Posterior vena cava (tissue), 2 donors: ENCODE measurements at places on chromosomes 4 and X. TPM values are rescaled to one million over a fixed set of nuclear protein-coding genes. Genes with fewer than 3 reads are reported as not detected.

The TGIF2LX gene
- total RNA-seq, result not detected

GRCh38 chr4:142447009-142447408, 399.1 kb downstream of the INPP4B start:
- no peak for DNase-seq

DNA sequence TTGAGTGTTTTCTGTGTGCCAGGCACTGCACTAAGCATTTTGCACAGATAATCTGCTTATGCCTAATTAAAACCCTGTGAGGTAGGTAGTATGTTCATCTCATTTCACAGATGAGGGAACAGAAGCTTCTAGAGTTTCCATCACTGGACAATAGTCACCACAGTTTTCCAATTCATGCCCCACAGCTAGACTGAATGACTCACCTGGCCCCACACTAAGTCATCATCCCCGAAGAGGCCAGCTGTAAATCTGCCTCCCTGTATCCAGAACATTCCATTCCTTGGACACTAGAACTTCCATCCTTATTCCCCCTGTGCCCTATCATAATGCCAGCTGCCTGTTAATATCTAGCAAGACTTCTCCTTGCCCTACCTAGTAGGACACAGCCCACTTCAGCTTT, 40.9 kb upstream of the NYX start:
- DNase-seq, result no peak

The GRIA3 gene
- 4.9 TPM for total RNA-seq

The SLC10A6 gene
- 2.8 TPM for total RNA-seq

GRCh38 chr4:165378398-165378744, 437 bp upstream of the CPE start:
- no peak for DNase-seq

- DNase-seq, result peak; percentile 48
Observed at GRCh38 chr4:9924750-9925149, 96.5 kb downstream of the SLC2A9 start.

- no peak for DNase-seq
Observed at GRCh38 chrX:107826238-107827029, 768 bp downstream of the MID2 start.

DNA sequence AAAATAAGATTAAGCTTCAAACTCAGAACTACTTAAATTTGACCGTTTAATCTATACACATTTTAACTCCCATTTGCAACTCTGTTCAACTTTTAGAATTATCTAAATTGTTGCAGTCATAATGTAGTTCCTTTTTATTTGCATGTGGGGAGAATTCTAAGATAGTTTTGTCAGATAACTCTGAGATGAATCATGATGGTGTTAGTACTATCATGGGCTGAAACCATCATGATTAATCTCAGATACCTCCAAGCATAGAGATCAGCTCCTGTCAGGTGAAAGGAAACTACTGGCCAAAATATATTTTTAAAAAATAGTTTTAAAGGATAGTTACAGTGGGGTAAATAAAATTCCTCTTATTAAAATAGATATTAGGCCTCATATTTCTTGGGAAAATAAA, 39.0 kb downstream of the FBXO8 start:
- no peak for DNase-seq

DNA sequence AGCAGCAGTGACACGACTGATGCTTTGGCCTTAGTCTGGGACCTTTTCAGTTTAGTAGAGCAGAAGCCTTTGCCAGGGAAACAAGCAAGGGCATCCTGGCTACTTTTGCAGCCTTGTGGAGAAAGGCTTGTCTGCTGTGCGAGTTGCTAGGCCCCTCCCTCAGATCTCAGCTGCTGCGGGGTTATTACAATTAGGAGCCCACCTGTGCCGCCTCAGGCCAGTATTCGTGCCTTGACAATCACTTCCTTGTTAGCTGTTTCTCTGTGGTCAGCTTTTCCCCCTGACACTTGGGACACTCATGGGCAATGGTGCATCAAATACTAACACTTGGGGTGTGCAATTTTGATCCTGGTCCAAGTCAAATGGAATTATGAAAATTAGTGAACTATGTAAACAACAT, 67.9 kb downstream of the SH2D1A start:
- no peak for DNase-seq

- no peak for DNase-seq
Observed at GRCh38 chrX:40093586-40093985, 4.2 kb downstream of the BCOR start.

- peak; percentile 52 for DNase-seq
Observed at GRCh38 chrX:281166-281999, at the start of gene PLCXD1. Gene PLCXD1, plus strand, starts transcription at chrX:281381. Its CDS starts 2,807 bp downstream, at chrX:284188.

GRCh38 chr4:78691971-78692821, 84.0 kb upstream of the BMP2K start:
- no peak for DNase-seq

The DCLK2 gene
- total RNA-seq, result 5.6 TPM

GRCh38 chr4:175667122-175667521, 144.9 kb downstream of the GPM6A start:
- DNase-seq, result no peak

DNA sequence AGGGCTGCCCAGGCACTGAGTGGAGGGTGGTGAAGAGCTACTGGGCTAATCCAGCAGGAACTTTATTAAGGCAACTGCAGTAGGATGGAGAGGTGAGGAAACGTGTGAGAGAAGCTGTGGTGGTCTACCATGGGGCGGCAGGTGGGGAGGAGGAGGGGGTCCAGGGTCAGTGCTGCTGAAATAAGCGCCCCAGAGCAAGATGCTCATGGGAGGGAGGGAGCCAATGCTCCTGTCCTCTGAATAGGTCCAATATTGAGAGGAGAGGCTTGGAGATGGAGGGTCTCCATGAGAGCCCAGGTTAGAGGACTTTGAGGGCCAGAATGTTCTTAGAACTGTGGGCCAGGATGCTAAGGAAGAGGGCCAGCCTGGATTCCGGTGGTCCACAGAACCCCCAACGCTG, 35.2 kb downstream of the EVC start:
- DNase-seq, result no peak

The CASP3 gene
- total RNA-seq, result 17.1 TPM

DNA sequence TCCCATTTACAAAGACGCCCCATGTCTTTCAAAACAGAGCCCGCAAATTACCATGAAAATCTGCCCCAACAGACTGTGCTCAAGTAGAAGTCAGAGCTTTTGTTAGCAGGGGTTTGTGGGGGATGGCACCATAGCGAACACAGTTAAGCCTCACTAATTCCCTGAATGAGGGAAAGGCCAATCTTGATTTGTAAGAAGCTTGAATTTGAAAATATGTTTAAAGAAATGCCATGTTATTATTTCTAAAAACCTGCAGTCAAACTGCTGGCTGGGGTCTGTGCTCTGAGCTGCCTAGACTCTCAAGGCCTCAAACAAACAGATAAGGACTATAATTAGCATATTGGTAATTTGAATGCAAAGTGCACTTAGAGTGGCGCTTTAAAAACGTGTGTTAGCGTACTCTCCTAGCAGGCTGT, 9.4 kb upstream of the PAK3 start:
- DNase-seq, result no peak

DNA sequence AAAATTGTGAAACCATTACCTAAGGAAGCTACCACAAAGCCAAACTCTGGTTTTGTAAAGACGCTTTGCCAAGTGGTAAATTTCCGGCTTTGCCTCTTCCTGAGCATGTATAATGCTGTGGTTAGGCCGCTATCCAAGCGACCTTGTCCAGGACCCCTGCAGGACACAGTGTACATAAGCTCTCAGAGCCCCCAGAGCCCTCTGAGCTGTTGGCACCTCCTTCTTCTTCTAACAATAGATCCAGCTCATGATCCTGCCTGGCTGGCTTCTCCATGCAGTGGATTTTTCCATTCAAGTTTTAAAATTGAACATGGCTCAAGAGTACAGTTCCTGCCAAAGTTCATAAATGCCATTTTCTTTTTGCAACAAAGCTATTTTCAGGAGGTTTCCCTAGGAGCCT, 326.7 kb downstream of the MAPK10 start:
- peak; percentile 83 for DNase-seq

- DNase-seq, result no peak
Observed at GRCh38 chrX:96474029-96474740, 210.5 kb upstream of the DIAPH2 start.

DNA sequence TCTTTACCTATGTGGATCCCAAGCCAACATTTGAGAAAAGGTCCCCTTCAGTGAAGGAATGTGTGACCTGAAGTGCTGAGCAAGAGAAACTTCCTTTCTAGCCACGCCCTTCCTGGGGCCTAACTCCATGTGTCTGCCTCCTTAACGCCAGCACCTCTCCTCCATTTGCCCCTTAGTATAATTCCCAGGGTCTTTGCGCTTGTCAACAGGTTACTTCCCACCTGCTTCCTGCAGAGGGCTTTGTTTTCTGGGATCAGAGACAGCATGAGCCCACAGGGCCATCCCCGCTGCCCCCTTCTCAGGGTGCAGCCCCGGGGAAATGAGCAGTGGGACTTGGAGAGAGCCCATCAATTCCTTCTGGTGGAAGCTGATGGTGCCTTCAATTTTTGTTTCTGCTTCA, 45.9 kb upstream of the DRD5 start:
- no peak for DNase-seq

DNA sequence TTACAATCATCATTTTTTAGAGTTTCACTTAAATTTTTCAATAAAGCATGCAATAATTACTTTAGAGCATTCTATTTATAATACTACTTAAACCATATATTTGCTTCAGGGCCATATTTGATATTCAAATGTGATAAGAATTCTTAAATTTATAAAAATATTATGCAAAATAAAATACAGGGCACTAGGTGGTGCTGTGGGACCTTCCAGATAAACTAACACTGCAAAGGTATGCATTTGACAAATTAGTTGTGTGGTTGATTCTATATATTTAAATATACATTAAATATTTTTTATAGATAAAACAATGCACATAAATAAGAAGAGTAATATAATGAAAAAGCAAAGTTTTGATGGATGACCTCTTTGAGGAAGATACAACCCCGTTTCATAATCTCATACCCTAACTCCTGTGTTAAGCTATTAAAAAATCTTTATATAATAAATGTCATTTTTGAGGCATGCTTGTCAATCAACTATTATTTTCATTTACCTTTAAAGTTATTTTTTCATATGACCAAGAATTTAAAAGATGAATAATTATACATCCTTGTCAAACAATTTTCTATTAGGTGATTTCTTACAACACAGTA, 128.4 kb downstream of the REELD1 start:
- no peak for DNase-seq

The TLR6 gene
- 6.0 TPM for total RNA-seq

- DNase-seq, result no peak
Observed at GRCh38 chr4:114100288-114101031, 121.0 kb upstream of the ARSJ start.

DNA sequence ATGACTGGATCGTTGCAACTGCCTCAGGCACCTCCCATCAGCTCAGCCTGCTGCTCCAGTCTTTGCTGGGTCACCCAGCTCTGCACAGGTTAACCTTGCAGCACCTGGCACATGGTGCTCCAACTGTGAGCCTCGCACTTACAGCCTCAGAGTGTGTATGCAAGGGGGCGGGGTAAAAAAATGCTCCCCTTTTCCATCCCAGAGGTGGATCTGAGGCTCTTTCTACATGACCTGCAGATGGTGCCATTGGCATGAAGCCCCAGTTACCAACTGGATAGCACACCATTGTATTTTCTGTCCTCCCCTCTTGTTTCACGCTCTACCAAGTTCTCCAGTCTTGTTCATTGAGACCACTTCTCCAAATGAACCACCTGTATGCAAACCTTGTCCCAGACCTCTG, 46.2 kb upstream of the TRPC3 start:
- DNase-seq, result no peak

GRCh38 chrX:69505772-69506616, 1.9 kb downstream of the NALF2 start:
- DNase-seq, result no peak

The DSPP gene
- not detected for total RNA-seq

DNA sequence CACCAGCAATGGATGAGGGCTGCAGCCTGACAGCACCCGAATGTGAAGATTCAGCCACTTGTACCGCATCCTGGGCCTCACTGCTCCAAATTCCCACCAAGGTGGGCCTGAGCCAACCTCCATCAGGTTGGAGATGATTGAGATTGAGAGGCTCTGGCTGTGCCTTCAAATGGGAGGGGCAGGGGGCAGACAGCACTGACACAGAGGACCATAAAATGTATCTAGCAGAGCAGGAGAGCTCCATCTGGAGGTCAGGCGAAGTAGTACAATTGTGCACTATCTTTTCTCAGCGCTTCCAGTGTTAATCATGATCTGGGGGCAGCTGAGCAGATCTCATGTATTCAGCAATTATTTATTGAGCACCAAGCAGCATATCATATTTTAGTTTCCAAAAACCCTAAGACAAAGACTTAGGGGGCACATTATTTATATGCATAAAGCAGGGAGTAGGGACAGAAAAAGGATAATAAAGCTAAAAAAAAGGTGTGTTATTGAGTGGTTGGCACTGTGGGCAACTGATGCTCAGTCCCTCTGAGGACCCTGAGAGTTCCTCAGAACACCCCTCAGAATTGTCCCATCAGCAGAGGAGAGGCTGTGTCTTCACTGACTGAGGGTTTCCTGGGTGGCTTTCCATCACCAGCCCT, 31.6 kb upstream of the C1QTNF7 start:
- no peak for DNase-seq
